HEK293T (cell line): ENCODE measurements at places on chromosomes 5 and 9.

- no peak for DNase-seq
Measured at GRCh38 chr5:122126756-122127321, 2.5 kb upstream of the ZNF474 start.

DNA sequence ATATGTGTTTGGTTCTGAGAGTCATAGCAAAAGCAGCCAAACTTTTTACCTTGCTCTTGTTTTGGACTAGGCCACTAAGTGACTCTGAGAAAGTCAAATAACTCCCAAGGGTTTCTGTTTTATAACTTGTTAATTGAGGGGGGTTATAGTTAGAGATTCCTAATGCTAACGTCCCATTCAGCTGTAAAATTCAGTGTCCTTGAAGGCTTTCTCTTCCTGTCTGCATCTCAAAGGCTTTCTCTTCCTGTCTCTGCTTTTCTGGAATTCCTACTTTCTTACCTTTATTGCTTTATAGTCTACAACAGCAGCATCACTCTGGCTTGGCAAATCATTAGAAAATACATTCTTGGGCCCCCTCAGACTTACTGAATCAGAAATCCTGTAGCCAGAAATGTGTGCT is 479.5 kb upstream of the SEMA6A start:
- DNase-seq = no peak

DNA sequence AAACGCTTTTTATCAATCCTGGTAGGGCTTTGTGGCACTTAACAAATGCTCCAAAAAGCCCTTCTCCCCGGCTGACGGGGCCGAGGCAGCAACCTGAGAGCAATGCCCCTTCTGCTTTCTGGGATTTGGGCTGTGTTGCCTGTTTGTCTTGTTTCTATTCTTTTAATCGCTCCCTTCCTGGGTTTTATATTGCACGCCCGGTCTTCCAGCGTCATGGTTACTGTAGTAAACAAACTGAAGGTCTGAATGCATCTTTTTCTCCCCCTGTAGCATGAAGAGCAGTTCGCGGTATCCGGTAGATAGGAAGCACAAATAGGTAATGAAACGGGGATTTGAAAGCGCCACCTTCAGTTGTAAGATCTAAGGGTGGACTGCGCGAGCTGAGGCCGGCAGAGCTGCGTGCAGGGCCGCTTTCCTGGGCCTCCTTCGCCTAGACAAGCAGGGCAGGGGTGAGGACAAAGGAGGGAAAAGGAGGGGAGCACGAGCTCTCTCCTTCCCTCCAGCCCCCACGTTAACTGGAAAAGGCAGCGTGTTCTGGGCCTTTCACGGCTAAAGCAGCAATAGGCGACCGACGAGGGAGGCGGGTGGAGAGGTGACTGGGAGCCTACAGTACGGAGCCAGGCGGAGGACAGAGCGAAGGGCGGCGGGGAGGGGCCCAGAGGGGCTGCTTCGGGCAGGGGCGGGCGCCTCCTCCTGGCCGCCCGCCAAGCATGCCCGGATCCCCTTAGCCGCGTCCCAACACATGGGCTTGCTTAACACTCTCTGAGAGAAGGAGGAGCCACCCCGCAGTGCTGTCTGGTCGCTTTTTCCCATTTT is 49.3 kb upstream of the ZNF366 start:
- DNase-seq = no peak

- DNase-seq = no peak
Measured at GRCh38 chr5:85109616-85110015, 724.9 kb upstream of the EDIL3 start.

DNA sequence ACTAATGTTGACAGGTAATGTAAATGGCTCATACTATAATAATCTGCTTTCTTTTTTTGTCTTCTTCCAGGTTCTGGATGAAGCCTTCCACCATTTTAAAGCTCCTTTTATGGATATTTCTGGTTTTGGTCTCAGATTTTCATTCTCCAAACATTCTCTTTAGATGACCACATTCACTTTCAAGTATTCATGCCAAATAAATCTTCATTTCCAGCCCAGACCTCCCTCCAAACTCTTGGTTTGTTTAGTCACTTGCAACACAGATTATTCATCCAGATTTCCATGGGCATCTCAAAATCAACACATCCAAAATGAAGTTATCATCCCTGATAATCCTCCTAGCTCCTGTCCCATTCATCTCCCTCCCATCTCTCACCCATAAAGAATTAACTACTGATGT is 40.3 kb upstream of the SVEP1 start:
- DNase-seq = no peak

- no peak for DNase-seq
Measured at GRCh38 chr9:7802666-7803065, 3.1 kb upstream of the DMAC1 start.

- no peak for DNase-seq
Measured at GRCh38 chr9:111866976-111867375, 29.6 kb upstream of the UGCG start.

GRCh38 chr5:135030123-135030955 is 3.7 kb downstream of the PITX1 start:
- no peak for DNase-seq

DNA sequence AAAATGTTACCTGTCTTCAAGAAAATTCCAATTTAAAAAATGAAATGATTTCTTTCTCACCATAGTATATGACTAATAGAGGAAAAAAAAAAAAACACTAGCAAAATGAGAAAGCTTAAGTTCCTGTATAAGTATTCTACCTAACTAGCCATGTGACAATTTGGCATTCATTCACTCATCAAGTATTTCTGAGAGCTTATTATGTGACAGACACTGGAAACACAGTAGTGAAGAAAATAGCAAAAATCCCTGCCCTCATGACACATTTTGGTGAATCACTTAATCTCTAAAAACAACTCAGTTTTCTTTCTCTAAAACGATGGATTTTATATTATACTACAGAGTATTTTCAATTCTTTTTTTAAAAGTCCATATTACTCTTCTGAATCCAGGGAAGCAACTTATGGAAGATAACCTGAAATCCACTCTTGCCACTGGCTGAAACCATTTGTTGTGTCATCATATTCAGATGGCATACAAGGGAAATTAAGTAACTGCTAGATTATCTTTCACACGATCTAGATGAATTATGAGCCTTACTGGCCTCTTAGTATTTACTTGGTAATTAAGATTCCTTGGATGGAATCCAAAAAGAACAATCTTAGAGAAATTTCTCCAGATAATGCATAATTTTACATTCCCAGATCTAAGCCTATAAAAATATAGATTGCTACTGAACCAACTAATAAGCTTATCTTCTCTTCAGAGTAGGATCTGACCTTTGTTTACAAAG is 5.5 kb downstream of the PTBP3 start:
- no peak for DNase-seq

- DNase-seq = no peak
Measured at GRCh38 chr5:199197-199949, 8.1 kb downstream of the LRRC14B start.

GRCh38 chr5:90134892-90135291 is 274.7 kb downstream of the CETN3 start:
- no peak for DNase-seq

GRCh38 chr5:65076251-65076869 is 307.6 kb downstream of the CWC27 start:
- peak; percentile 59 for DNase-seq

DNA sequence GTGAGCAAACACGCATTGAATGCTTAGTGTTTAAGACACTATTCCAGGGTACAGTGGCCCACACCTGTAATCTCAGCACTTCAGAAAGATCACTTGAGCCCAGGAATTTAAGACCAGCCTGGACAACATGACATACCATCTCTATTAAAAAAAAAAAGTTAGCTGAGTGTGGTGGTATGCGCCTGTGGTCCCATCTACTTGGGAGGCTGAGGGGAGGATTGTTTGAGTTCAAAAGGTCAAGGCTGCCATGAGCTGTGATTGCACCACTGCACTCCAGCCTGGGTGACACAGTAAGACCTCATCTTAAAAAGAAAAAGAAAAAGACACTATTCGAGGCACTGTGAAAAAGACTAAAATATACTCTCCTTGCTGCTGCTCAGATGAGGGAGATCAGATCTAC is 240.7 kb downstream of the NR3C1 start:
- DNase-seq = no peak

GRCh38 chr9:14030375-14031059 is 283.4 kb downstream of the NFIB start:
- DNase-seq = peak; percentile 36

GRCh38 chr9:92030367-92030766 is 80.3 kb upstream of the ROR2 start:
- DNase-seq = no peak

GRCh38 chr9:124855944-124856765 is 2.9 kb downstream of the WDR38 start:
- no peak for DNase-seq

- DNase-seq = no peak
Measured at GRCh38 chr5:59483971-59484472, 409.5 kb downstream of the PDE4D start.

DNA sequence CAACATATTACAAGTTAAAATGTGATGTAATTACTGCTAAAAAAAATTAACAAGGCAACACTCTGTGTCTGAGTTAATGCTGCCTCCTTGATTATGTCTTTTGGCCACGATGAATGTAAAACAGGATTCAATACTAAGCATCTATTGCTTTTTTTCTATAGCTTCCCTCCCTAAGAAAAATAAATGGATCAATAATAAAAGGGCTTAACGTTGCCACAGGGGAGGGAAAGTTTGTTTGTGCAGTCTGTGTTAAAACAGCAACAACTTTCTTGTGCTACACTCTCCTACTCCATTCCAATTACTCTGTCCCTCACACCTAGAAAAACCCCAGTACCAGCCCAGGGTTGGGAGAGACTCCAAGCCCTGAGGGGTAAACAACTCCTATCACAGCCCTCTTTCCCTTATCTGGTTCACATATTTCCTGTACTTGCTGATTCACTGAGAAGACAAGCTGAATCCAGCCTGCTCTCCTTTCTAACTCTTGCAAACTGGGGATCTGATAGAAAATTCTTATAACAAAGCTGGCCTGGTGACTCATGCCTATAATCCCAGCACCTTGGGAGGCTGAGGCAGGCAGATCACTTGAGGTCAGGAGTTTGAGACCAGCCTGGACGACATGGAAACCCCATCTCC is 44.8 kb downstream of the PTPN3 start:
- no peak for DNase-seq

DNA sequence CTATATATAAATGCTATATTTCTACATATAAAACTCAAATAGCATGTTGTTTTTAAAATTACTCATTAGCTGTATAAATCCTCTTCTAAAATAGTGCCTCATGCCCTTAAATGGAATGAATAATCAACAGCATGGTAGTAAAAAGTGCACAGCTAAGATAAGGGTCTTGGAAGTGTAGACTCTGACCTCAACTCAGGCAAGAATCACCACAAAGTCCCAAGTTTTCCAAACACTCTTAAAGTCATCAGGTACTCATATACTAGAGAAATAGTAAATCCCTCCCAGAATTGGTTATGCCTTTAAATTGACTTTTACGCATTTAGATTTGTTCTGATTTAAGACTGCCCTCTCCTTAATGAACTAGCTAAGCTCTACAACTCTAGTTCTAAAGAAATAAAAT is 113.8 kb downstream of the TMEM161B start:
- no peak for DNase-seq

DNA sequence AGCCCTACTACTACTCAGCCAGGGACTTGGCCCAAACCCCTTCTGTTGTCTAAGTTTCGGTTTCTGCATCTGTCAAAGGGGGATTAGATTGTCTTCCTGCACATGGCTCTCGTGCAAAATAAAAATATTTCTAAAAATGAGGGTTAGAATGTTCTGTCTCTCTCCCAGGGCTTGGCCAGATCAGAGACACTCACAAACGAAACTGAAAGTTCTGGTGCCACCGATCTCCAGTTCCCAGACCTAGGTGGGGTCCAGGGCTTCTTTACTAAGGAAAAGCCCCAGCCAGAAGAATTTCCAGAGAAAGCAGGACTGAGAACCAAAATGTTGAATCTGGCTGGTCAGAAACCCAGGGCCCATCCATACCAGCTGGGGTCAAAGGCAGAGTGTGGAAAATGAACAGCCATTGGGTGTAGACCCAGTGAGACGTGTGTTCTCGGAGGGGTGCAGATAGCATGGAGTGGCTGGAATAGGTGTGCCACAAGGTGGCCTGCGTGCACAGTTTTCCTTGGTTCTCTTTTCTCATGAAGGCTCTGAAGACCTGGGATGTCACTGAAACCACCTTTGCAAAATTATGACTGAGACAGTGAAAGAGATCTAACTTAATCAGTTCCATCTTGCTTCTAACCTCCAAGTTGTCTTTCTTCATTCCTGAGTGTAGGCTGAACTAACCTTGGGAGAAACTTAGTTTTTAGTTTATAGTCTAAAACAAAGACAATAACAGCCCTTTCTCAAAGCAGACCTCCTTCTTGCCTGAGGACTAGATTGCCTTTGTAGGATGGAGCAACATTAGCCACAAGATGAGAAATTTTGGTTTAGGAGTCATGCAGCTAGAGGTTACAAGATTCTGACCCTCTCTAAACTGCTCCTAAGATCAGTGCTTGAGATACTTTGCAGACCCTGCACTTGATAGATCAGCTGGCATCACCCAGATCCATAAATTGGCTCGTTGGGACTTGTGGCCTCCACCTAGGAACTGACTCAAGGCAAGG is 2.3 kb upstream of the SLC23A1 start:
- no peak for DNase-seq

GRCh38 chr9:69204849-69205248 is 30.8 kb downstream of the TJP2 start:
- no peak for DNase-seq

DNA sequence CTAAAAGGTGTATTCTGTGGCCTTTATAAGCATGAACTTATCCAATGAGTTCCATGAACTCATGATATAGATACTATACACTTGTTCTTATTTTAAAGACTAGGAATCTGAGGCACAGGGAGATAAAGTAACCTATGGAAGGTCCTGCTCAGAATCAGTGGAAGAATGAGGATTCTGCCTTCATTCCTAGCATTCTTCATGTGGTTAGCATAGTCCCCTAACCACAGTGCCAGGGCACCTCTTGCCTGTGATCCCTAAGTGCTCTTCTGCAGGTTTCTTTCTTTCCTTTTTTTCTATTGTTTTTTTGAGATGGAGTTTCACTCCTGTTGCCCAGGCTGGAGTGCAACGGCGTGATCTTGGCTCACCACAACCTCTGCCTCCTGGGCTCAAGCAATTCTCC is 174.1 kb downstream of the C9orf152 start:
- no peak for DNase-seq

DNA sequence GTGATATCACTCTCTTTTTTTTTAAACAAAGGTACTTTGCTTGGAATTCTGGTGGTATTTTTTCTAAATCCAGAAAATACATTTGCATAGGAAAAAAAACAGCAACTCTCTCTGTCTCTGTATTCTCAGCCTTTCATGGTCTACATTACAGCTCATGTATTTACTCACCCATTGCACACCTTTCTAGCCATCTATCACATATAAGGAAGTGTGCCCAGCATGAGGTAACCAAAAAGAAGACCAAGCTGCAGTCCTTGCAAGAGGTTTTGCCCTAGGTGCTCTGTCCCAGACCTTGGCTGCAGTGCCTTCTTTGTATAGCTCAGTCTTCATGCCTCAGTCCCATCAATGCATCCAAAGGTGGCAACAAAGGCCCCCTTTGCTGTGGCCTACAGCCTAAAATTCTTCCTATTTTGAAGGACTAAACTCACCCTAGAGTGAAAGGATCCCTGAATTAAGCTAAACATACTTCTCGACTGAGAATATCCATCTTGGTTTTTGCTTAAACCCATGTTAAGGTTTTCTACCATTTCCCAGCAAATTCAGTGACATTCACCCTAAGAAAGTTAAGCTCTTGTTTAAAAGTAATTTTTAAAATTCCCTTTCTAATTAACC is 446.4 kb downstream of the KIF4B start:
- no peak for DNase-seq
